Activated CD4-positive, alpha-beta T cell treated with anti-CD3 and anti-CD28 coated beads, Interleukin-2, amount 50 U/mL, for 24 hours (primary cell): ENCODE measurements at places on chromosomes 12 and 14.

DNA sequence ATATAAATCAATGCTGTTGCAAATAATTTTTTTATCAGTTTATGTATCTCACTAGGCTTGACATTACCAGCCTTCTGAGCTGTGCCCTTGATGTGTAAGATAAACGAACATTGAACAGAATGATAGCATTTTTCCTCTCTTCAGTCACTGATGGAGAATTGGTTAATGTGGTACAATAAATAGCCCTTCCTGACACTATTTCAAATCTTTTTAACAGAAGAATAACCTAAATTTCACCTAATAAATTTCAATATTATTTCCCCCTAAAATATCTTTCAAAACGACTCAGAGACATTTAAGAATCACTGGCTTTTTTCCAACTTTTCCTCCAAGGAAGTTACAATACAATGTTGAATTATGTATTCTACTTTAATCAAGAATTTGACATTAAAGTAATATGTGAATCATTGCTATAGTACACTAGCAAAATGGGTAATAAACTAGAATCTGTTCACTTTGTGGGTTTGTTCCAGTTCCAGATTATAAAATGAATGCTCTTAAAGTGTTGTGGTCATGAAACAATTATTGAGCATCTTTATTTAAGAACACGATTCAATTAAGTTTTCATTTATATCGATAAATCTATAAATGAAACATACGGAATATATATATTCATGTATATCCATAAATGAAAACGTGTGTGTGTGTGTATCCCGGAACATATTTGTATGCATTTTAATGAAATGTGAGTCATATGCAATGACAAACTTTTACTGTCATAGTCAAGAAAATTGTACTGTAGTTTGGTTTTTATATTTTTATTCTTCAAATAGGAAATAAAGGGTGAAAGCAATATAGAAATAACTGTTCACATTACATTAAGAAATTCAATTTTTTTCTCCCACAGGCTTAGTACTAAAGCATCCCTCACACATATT is 2.5 kb upstream of the ATP2B1 start:
- no peak for DNase-seq

- DNase-seq: no peak
These were observed 67.1 kb upstream of the VPS33A start for GRCh38 chr12:122333142-122334087.

DNA sequence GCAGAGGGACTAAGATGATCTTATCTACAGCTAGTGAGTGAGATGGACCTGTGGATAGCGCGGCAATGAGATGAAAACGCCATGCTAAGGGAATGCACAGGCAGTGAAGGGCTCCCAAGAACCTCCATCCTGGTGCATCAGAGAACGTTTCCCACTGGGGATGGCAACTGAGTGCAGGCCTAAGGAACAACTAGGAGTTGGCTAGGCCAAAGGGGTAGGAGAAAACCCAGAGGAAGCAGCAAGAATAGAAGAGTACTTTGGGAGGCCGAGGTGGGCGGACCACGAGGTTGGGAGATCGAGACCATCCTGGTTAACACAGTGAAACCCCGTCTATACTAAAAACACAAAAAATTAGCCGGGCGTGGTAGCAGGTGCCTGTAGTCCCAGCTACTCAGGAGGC is 24.6 kb upstream of the BATF start:
- DNase-seq: no peak

DNA sequence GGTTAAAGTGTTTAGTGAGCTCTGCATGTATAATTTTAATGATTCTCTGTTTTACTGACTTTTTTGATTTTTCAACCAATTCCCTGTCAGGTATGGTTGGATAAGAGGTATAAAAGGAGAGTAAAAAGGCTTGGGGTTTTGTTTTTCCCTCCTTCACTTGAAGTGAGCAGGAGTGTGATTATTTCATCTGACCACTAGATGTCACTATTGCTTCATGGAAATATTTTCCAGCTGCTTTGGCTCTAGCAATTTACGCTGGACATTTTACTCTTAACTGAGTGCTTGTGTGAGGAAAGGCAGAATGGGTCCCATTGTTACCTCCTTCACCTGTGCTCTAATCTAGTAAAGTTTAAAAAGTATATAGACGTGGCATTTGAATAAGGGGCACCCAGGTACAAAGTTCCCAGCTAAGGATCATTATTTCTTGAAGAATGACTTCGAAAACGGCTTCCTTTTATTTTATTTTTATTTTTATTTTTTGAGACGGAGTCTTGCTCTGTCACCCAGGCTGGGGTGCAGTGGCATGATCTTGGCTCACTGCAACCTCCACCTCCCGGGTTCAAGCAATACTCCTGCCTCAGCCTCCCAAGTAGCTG is 66.5 kb downstream of the TBC1D30 start:
- no peak for DNase-seq

GRCh38 chr12:62832558-62832957 is 102.4 kb downstream of the PPM1H start:
- DNase-seq: no peak

DNA sequence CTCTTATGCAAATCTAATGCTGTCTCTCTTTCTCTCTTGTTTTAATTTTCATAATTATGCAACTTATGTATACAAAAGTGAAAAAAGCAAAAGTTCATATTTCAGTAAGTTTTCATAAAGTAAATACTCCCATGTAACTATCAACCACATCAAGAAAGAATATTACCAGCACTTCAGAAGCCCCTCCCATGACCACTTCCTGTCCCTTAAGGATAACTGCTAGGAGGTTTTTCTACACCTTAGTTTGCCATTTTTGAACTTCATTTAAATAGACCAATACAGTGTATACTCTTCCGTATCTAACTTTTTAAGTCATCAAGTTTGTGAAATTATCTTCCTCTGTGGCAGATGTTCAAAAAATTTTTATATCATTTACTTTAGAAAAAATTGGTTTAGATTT is 547 bp upstream of the OR4K15 start:
- DNase-seq: no peak

DNA sequence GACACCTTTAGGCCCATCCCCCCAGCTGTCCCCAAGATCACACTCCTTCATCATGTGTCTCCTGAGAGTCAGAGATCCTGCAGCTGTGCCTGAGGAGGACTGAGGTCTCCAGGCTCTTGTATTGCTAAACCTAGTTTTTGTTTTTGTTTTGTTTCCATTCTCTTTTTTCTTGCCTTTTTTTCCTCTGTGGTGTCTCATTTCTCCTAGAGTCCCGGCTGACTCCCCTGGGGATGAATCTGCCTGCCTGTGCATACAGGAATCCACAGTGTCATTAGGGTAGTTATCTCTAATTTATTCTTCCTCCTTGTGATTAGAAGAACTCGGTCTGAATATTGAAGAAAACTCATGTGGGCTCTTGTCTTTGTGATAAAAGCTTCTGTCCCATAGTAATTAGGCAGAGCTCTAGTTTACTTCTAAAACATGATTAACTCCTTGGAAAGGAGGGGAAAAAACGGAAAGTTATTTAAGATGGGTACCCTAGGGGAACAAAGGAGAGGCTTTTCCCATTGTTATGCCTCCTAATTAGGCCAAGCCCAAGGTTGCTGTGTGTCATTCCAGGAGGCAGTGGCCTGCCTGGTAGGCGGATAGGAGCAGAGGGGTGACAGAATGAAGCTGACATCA is 343.2 kb downstream of the ZFP36L1 start:
- no peak for DNase-seq

DNA sequence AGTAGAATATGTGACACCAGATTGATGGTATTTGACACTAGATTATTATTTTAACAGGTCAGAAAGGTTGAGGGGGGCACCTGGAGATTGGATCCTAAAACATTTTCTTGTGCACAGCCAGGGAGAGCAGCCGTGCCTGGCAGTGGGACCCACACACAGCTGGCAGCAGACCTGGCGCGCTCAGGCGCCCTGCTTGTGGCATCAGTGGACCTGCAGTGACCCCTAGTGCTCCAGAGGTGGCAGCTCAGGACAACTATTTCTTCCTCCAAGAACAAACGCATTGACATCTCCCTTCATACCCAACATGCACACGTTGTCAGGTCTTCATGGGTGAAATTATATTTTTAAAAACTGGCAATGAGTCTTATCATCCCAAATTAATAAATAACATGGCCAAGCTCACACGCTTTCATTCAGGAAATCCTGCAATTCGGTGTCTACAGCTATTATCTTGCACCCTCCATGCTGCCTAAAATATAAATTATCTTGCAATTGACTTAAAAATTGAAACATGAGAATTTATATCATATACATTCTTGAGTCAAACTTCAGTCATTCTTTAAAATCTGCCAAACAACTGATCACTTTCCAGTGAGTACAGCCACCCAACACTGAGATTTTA is 7.7 kb upstream of the TMEM132D start:
- DNase-seq: no peak

DNA sequence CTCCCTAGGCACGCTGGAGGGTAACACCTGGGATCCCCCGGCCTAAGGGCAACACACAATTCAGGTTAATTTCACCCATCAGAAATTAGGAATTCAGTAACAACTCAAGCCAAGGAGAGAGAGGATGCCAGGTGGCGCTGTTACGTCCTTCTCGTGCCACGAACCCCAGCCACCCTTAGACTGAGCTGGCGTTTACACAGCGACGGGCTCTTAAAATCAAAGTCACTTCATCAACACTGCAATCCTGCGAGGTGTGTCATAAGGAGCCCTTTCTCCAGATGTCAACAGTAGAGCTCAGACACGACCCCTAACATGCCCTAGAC is 110.6 kb upstream of the TMEM132D start:
- DNase-seq: no peak

DNA sequence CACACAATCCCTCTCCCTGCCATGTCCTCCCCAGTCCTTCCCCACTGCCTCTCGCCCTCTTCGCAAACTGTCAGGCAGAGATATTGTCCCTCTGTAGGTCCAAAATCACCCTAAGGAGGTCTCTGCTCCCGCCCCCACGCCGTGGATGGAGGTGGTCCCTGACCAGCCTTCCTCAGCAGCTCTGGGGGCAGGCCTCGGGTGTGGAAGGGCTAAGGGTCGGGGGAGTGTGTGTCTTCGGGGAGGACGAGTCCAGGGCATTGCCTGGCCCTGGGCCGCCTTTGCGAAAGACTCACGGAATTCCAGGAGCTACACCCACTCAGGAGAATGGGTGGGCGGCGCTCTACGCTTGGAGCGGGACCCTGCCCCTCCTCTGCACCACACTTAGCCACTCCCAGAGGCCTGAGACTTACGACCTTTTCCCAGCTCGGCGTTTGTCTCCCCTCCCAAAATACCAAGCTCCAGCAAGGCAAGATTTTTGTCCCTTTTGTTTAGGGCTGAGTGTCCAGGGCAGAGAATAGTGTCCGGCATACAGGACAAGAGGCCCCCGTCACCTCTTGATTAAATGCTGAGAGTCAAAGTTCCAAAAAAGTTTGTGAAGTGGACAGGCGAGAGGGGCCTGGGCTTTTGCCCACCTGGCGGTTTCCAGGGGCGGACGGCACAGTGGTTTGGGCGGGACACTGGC is 881 bp downstream of the PYGL start:
- no peak for DNase-seq

GRCh38 chr12:58633479-58633878 is 286.8 kb downstream of the LRIG3 start:
- no peak for DNase-seq

- DNase-seq: no peak
These were observed 465.9 kb downstream of the BCAT1 start for GRCh38 chr12:24482882-24483604.

DNA sequence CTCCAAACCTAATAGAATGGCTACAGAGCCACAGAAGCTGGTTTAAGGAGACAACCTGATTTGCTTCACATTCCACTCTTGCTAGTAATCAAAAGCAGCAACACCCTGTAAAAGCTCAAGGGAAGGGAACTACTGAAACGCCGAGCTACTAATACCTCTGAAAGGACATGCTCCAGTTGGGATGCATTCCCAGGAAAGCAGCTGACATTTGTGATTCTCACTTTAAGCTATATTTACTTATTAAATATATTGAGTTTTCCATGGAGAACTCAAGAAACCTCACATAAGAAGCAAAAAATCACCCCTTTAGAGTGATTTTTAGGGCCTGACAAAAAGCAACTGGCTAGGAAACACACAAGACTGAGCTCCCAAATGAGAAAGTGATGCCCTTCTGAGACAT is 1073.0 kb upstream of the FLRT2 start:
- no peak for DNase-seq

DNA sequence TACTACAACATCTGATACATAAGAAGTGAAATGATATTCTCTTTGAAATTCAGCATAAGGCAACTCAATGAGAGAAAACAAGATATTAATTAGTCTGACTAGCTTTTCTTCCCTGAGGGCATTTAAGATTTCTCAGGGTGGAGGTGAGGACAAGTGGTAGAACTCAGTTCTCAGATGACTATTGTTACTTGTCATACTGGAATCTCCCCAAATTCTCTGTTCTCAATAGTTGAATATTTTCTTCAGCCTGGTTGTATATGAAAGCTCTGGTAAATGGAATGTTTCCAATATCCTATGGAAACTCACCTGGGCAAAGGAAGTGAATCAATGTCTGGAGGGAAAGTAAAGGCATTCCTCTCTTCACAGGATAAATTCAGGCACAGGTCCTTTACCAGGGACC is 18.2 kb upstream of the ITGA5 start:
- DNase-seq: no peak

GRCh38 chr12:109947521-109947920 is 47.4 kb downstream of the TCHP start:
- DNase-seq: no peak

- DNase-seq: no peak
These were observed 498.7 kb upstream of the RPL10L start for GRCh38 chr14:47150267-47150666.

GRCh38 chr14:31025367-31026076 is at the start of gene AP4S1:
TSS of gene AP4S1 (plus strand) at chr14:31025649. CDS start at chr14:31066197, 40,548 bp downstream.
- peak; percentile 35 for DNase-seq

DNA sequence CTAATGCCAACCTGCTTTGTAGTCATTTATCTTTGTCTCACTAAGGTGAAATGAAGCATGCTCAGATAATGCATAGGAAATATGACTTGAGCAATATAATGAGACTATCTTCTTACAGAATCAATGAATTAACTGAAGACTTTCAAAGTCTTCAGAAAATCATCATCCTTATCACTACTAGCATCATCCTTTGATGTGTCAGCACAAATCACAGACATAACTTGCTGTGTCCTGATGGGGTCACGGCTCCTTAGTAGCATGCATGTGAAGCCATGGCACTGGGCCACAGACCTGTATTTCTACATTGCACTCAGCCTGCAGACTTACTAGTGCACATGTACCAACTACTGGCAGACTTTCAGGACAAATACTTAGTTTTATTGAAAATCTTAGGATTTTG is 18.9 kb downstream of the TMEM260 start:
- DNase-seq: no peak

DNA sequence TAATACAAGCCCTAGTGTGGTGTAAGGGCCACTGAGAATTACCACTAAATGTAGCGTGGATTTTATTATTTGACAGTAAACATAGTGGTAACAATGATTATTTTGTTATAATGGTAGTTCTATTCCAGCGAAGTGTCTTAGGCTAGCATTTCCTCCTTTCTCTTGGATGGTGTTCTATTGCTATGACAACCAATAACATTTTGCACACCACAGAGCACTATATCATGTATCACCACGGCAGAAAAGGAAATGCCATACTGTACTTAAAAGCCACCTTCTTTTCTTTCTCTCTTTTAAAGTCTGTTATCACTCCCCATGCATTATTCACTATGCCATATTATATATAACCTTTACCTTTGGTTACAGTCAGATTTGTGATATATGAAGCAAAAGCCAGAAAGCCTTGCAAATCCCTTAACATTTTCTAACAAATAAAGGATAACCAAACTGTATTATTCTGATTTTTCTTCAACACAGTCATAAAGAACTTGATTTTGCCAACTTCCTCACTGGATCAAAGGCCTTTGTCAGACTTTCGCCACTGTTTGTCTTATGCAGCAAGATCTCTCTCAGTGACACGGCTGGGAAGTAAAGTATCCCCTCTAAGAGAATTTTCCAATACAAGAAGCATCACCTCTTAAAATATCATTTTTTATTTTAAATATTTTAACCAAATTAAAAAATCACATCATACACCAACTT is 195.8 kb downstream of the FOXN3 start:
- DNase-seq: no peak
